Heart left ventricle (tissue), 16 donors: ENCODE measurements at places on chromosomes 3 and 15.

GRCh38 chr3:190307164-190307545 lies 15.1 kb downstream of the CLDN1 start:
- DNase-seq, result no peak

DNA sequence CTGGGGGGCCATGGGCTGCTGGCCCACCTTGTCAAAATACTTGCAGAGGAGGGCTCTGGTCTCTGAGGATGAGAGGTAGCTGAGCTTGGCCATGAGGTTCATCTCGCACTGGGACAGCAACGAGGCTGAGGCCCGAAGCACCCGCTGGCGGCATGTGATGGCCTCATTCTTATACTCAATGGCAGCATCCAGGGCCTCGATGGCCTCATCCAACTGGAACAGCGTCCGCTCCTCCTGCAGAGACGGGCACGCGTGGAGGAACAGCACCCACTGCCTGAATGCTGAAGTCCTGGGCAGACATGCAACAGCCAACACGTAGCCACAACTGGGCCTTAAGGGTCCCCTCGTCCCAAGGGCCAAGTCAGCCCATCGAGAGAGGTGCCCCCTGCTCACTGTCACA lies 25.0 kb downstream of the KIF7 start:
- no peak for DNase-seq

- no peak for DNase-seq
Measured at GRCh38 chr3:111691293-111691909, 96.3 kb upstream of the ZBED2 start.

DNA sequence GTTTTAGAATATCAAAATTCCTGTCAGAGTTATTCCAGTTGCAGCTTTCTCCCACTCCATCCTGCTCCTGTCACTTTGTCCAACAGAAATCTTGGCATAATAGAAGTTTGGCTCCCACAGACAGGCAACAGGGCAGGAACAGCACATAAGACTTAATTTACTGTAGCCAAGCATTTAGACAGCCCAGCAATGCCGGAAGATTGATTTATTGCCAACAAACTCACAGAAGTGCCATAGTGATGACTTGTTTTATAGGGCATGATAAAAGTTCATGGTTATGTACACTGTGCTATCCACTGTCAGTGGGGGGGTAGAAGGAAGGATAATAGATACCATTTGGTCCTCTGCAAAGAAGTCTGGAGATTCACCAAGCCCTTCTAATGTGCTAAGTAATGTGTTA lies 98.3 kb upstream of the CBLB start:
- DNase-seq, result no peak

DNA sequence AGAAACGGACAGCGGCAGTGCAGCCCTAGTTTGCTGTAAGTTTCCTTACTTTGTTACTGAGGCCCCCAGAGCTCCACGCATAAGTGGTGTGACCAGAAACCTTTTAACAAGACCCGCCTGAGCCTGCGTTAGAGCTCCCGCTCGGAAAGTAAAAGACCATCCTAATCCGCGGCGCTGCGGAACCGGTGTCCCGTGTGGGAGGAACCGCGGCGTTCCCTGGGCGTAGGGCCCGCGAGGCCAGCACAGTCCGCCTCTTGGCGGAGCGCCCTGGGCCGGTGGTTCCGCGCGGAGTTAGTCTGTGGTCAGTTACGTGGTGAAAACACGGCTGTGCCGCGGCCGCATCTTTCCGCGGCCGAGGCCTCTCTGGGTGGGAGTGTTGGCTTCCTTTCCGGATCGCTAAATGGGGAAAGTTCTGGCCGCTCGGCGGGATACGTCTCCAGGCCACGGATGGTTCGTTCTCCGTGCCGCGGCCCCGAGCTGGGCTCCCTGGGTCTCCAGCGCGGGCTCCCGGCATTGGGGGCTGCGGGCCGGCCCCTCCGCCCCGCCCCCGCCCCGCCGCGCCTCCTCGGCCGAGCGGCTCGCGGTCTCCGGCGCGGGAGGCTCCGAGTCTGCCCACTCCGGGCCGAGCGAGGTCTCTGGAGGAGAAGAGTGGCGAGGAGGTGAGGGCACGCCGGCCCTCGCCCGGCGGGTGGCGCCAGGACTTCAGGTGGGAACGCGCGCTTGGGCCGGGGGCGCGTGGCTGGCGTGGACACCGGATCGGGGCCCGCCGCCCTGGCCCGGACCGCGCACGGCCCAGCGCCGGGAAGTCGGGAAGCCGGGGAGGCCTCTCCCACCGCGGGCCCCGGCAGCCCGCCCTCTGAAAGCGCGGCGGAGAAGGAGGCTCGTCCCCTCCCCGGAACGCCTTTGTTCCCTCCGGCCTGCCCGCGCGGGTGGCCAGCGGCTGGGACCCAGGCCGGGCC lies 754 bp downstream of the B3GNT5 start:
- peak; percentile 80 for DNase-seq

DNA sequence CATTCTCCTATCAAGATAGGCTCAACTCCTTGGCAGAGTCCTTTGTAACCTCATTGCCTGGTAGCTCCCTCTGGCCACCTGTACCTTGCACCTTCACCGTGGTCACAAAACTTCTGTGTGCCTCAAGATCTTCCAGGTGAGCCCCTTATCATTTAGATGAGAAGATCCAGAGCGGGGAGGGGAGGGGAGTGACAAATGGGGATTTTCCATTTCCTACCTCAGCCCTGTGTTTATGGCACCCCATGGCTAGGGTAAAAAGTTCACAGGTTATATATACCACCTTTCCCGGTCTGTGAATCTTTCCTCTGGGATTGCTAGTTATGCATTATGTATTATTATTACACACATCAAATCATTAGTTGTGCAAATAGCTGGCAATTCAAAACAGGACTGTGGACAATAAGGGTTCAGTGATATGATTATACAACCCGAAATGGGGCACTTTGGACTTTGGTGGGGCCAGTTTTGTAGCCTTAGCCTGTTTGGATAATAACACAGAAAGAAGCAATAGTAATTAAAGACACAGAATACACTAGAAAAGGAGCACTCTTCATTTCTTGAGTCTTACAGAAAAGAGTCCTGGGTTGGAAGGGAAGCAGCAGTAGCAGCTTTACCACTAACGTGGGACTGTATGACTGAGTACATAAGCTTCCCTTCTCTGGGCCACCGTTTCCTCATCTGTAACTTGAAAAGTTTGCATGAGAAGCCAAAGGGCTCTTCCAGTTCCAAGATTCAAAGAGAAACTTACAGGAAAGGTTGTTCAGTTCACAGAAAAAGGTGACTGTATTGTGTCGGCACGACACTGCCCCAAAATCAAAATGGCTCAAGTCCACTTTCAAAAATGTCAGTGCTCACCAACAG lies 7.1 kb downstream of the TLE3 start:
- DNase-seq, result no peak

DNA sequence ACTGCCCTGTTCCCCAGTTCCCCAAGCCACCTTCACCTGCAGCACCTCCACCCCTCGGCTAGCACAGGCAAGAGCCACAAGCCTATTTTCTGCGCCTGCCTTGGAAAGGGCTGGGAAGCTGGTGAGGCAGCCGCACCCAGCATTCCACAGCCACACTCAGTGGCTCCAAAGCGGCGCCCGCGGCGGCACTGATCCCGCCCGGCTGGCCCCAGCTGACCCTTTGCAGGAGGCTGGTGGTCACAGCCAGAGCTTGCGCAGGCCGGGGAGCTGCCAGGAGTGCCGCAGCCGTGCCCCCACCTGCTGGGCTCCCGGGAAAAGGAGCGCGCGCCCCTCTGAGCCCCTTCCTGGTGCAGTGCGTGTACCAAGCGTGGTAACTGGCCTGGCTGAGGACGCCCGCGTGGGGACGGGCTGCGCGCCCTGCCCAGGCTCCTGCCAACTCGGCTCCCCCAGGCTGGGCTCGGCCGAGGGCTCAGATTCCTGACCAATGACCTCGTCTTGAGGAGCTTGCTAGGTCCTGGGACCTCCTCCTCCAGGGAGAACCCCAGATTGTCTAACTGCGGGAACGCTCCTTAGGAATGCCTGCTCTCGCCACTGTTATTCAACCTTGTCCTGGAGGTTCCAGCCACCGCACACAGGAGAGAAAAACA lies 13.3 kb downstream of the GRAMD2A start:
- DNase-seq, result no peak

DNA sequence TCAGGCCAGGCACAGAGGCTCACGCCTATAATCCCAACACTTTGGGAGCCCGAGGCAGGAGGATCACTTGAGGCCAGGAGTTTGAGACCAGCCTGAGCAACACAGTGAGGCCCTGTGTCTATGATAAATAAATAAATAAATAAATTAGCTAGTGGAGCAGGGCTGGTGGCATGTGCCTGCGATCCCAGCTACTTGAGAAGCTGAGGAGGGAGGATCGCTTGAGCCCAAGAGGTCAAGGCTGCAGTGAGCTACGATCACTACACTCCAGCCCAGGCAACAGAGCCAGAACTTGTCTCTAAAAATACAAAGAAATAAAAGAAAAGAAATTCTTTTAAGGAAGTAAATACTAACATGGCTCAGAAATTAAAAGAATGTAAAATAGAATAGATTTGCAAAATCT lies 91.8 kb downstream of the LIPC start:
- no peak for DNase-seq

DNA sequence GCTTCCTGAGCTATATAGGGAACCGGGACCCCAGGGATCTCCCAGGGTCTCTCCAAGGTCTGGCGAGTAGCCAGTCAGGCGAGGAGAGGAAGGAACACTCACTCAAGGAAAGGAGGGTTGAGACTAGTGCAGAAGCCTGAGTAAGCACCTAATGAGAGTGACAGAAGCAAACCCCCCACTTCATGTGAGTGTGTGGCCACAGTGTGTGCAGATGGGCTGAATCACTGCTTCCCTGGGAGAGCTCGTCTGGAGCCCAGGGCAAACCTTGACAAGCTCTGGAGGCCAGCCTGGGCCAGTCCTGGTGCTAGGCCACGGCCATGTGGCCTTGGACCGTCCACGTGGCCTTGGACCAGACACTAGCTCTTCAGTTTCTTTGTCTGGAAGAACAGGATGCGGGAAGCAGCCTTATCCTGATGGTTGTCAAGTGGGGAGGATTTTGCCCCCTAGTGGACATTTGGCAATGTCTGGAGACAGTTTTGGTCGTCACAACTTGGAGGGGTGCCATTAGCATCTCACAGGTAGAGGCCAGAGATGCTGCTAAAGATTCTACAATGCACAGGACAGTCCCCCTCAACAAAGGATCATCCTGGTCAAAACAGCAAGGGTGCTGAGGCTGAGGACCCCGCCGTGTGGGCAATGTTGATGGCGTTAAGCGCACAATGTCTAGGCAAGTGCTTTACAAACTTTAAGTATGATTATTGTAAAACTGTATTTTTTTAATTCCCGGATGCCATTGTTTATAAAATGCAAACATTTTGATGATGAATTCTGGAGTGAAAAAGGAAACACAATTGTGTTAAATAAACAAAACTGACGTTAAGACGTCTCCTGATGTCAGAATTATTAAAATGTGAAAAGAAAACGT lies 34.8 kb upstream of the CTSH start:
- no peak for DNase-seq

GRCh38 chr3:64157150-64158035 lies 67.9 kb downstream of the PRICKLE2 start:
- no peak for DNase-seq

DNA sequence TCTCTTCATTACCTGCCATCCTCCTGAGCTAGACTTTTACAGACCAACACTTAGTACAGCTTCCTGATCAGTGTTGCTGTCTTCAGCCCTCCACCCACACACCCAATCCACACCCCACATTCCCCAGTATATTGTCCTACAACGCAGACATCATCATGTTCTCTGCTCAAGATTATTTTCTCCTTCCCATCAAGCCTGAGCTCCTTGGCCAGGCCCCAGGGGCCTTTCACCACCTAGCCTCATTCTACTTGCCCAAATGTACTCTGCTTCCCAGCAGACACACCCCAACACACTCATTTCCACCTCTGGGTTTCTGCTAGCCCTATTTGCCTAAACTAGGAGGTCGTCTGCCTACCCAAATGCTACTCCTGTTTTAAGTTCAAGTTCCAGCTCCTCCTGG lies 37.0 kb downstream of the DAPK2 start:
- DNase-seq, result no peak

DNA sequence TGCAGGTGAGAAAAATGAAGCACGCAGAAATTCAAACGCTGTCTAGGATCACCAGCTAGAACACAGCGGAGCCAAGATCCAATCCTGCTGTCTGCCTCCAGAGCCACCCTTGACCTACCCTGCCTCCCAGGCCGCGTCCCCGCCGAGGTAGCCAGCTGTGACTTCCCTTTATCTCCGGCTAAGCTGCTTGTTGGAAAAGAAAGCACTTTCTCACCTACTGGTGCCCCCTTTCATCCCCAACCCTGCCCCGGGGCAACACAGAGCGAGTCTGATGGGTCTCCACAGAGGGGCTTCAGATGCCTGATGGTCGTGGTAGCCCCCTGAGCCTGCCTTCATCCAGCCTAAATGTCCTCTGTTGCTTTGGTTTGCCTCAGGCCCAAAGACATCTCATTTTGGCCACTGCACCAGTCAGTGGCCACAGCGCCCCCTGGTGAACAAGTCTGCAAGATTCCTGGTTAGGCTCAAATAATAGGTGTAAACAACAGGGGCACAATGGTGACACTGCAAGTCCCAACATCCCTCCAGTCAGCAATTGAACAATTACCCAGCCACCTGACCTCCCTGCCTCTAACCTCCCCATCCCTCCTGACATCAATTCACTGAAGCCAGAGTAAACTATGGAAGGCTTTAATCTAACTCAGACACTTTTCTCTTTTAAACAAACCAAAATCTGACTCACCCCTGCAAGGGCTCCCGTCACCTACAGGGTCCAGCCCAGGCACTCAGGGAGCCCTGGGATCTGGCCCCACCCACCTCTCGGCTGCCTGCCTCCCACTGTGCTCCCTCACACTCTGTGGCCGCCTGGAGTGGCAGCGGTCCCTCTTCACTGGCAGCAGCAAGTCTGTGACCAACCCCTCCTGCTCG lies 27.3 kb upstream of the BCL2L10 start:
- peak; percentile 43 for DNase-seq

DNA sequence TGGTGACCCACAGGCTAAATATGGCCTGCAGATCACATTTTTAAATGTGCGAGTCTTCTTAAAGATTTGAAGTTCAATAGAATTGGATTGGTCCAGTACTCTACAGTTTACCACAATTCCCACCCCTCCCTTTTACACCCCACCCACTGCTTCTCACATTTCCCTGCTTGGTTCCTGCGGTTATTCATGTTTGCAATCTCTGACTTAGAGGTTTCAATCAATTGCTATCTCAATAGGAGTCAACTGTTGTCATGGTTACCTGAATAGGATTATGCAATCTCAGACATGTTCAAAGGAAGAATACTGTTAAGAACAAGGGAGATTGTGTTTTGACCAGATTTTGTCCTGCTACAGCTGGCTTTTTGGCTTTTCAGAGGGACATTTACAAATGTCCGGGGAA lies 4.9 kb upstream of the C3orf49 start:
- no peak for DNase-seq
